Stimulated activated CD4-positive, alpha-beta T cell treated with anti-CD3 and anti-CD28 coated beads, Interleukin-2, amount 100 ng/mL, for 4 hours (primary cell): ENCODE measurements at places on chromosomes 7 and 10.
A peak's percentile ranks its signal among the peaks of the same experiment; 100 is the strongest.

DNA sequence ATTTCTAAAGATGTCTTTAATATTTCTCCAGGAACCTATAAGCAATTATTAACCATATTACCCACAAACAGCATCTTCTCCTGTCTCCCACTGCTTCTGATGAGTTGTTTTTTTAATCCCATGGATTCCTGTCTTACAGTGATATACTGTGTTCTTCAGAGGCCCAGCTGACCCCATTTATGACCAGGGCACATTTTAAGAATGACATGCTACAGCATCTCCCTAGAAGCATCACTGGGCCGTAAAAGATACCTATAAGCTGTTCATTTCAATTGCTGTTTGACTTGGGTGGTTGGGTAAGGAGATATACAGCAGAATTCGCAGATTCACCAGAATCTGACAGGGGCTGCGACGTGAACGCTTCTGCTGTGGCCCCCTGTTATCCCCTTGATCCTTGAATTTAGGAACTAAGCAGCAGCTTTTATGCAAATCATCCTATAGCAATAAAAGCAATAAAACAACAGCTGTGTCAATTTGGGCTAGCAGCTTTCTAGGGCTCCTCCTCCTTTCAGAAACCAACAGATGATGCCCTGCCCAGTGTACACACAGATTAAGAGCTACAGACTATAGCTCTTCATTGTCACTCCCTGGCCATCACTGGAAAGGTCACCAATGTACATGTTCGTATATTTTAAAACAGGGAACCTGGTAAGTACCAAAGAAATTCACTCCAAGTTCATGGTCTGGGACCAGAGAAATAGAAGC, 86.8 kb downstream of the CPEB3 start:
- no peak for DNase-seq

DNA sequence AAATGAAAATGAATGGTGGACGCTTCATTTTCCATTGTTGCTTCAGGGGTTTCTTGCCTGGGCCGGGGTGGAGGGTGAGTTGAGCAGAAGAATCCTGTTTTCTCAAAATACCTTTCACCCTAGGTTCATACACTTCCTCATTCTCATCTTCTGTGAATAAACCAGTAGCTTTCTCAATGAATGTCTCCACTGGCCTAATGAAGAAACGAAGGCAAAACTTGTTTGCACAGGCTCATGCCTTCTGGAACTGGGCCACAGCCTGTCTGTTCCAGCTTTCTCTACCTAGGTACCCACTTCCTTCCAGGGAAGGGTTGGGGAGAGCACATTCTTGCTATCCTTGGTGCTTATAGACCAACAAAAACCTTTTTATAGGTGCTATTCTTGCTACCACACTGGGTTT, 21.3 kb downstream of the STMP1 start:
- no peak for DNase-seq

DNA sequence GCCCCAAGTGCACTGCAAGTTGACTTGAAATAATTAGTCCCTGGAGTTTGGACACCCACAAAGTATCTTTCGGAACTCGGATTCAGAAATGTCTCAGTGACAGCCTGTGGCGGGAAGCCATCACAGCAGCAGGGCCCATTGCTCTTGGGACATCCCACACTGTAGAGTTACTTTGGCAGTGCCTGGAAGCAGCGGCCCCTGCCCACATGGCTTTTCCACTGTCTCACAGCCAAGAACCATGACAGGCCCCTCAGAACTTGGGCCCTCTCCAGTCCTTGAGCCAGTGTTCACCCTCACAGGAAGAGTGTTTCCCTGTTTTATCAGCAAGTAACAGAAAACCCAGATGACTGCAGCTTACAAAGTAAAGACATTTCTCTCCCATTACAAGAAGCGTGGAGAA, 477.0 kb upstream of the GALNT17 start:
- no peak for DNase-seq

DNA sequence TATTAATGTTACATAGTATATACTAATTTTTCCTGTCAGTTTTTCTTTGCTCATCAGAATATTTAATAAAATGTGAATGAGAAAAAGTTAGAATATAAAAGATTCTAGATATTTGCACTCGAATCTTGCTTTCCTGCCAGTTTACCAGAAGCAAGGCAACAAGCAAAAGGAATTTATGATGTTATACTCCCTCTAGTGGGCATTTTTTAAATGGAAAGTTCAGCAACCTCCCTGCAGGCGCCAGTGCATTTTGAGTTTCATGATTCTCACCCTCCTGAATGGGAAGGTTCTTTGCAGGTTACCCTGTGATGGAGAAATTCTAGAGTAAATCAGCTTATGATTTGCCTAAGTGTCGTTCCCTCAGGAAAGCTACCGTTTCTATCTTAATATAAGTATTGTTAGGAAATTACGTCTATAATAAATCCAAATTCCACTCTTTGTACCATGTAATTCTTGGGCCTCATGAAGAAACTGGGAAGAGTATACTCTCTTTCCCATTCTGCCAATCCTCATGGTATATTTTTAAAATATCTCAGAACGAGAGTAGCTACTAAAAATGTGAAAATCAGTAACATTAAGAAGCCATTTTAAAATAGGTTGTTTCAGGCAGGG, 350.0 kb downstream of the CRPPA start:
- DNase-seq: no peak

GRCh38 chr7:134778941-134779740, at the start of gene CALD1:
Gene CALD1 (plus strand): TSS chr7:134779634. CDS start chr7:134867734, 88,100 bp downstream.
- no peak for DNase-seq

DNA sequence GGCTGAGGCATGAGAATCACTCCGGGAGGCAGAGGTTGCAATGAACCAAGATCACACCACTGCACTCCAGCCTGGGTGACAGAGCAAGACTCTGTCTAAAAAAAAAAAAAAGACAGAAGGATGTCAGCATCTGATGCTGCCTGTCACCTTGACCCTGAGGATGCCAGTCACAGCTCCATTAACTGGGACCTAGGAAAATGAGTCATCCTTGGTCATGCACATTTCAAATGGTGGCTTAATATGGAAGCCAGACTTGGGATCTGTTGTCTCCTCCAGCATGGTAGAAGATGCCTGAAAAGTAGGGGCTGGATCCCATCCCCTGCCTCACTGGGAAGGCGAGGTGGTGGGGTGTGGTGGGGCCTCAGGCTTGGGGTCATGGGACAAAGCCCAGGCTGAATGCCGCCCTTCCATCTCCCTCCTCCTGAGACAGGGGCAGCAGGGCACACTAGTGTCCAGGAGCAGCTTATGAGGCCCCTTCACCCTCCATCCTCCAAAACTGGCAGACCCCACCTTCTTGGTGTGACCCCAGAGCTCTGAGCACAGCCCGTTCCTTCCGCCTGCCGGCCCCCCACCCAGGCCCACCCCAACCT, 1.3 kb downstream of the NOS3 start:
- no peak for DNase-seq

GRCh38 chr7:79927116-79927515, 207.5 kb upstream of the GNAI1 start:
- no peak for DNase-seq

GRCh38 chr10:504806-505205, 184.7 kb downstream of the DIP2C start:
- no peak for DNase-seq

DNA sequence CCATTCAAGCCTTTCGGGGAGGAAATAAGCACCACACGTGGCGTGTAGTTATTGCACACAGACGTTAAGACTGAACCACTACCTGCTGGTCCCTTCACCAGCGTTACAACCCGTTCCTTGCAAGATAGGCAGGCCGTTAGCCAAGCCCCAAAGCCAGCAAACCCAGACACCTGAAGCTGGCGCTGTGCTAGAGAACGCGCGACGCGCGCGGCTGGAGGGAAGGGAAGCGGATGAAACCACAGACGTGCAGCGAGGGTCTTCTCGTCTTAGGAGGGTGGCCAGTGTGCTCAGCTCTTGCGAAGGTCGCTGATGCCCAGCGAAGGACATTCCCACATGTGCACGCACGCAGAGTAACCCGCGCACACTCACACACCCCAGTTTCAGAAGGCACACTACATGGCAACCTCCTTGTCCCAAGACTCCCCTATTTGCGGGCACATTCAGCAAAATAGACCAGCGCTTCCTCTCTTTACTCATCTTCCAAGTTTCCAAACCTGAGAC, 980 bp downstream of the TMEM26 start:
- DNase-seq: no peak

- no peak for DNase-seq
Observed at GRCh38 chr10:3008518-3009195, 58.7 kb upstream of the PFKP start.

GRCh38 chr10:109106604-109107003, 816.7 kb downstream of the XPNPEP1 start:
- DNase-seq: no peak

- DNase-seq: peak; percentile 54
Observed at GRCh38 chr7:37354656-37355131, 94.0 kb downstream of the ELMO1 start.

DNA sequence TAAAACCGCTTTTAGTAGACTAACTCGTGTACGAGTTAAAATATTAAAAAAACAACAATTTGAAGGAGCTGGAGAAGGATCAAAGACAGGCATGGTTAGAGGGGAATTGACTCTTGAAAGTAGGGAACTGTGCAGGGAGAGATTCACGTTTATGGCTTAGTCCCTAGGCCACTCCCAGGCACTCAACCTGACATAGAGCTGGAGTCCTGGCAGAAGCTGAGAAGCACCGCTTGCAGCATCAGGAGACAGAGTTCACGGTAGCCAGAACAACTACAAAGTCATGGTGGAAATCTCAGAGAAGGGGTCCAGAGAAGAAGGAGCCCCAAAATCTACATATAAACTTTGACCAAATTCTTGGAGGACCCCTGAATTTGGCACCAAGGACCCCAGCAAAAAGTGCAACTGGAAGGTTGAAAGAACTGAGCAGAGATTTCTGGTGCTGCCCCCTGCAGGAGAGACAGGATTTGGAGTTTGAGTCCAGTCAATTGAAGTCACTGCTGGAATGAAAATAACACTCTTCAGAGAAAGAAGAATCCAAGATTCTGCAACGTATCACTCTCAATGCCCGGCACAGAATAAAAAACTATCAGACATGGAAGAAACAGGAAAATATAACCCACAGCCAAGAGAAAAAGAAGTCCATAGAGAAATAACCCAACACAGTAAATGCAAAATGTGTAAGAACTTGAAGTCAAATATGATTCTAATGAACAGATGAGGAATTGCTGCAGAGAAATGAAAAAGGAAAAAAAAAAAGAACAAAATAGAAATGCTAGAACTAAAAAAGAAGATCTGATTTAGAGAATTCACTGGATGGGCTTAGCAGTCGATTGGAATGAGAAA, 493.3 kb upstream of the PODXL start:
- DNase-seq: no peak

DNA sequence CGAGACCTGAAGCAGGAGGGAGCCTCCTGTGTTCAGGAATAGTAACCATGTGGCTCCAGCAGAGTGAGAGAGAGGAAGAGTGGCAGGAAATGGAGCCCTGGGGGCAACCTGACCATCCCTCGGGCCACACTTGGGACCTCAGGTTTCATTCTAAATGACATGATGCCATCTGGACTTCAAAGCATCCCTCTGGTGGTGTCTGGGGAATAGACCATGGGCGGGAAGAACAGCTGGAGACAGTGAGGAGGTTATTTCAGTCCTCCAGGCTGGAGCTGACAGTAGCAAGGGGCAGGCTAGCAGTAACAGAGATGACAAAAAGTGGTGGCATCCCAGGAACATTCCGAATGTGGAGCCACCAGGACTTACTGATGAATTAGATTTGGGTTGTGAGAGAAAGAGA, 44.8 kb downstream of the AKR1B1 start:
- no peak for DNase-seq

GRCh38 chr10:131676046-131676799, 224.6 kb upstream of the PPP2R2D start:
- no peak for DNase-seq

DNA sequence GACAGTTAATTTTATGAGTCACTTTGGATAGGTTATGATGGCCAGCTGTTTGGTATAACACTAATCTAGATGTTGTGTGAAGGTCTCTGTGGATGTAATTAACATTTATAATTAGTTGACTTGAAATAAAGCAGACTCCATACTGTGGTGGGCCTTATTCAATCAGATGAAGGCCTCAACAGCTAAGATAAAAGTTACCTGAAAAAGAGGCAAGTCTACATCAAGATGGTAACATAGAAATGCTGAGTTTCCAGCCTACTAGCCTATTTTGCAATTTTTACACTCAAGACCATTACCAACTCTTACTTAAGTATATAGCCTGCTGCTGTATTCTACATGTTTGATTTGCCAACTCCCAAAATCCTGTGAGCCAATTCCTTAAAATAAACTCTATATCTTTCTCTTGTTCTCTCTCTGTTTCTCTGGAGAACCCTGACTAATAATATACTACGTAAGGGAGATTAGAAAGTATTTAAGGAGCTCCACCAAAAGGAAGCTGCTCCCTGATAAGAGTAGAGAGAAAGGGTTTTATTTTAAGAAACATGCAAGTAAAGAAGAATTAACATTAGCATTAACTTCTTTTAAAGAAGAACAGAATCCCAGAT, 42.7 kb downstream of the ZNF438 start:
- no peak for DNase-seq

GRCh38 chr7:139871820-139872219, 42.8 kb downstream of the TBXAS1 start:
- no peak for DNase-seq

DNA sequence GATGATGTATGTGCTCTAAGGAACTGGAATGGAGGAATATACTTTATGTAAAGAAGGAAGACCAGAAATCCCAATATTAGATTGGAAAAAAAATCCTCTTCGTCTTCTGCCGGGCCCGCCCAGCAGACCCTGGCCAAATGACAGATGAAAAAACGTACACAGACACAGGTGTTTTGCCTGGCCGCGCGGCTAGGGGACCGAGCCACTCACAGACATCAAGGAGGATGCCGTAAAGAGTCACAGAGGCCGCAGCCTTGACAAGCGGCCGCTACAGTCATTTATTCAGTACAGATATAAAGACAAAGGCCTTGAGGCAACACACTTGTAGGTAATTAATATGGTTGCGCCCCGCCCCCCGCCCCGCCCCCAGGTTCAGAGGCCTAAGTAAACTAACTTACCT, 594.1 kb downstream of the GRM8 start:
- no peak for DNase-seq

GRCh38 chr7:55508221-55509011, 63.9 kb downstream of the VOPP1 start:
- no peak for DNase-seq

DNA sequence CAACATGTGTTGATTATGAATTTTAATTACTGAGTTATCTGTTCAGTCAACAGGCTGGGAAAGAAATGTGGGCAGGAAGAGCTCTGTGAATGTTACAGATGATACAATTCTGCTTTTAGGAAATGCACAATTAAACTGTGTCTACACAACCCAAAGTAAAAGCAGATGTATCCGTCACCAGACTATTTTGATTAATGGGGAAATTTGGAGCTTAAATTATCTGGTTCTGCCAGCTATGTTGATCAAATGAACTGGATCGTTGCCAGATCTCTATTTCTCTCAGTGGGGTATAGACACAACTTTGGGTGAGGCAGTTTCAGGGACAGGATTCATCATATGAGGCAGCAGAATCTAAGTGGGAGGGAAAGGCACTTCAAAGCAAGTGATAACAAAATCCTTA, 136.5 kb downstream of the NEUROD6 start:
- no peak for DNase-seq

- no peak for DNase-seq
Observed at GRCh38 chr7:115679423-115679822, 351.1 kb downstream of the TFEC start.

- DNase-seq: no peak
Observed at GRCh38 chr10:113187063-113187777, 237.2 kb downstream of the TCF7L2 start.

- no peak for DNase-seq
Observed at GRCh38 chr7:138072726-138073125, 3.5 kb upstream of the AKR1D1 start.

- no peak for DNase-seq
Observed at GRCh38 chr7:102432442-102433218, 745 bp upstream of the ORAI2 start.

- DNase-seq: peak; percentile 11
Observed at GRCh38 chr10:12041766-12042408, 722 bp downstream of the UPF2 start.
